ENCODE measurements at places on chromosomes 4 and X.

GRCh38 chr4:23068287-23068686 is 375.6 kb downstream of the GBA3 start:
- no peak for DNase-seq

DNA sequence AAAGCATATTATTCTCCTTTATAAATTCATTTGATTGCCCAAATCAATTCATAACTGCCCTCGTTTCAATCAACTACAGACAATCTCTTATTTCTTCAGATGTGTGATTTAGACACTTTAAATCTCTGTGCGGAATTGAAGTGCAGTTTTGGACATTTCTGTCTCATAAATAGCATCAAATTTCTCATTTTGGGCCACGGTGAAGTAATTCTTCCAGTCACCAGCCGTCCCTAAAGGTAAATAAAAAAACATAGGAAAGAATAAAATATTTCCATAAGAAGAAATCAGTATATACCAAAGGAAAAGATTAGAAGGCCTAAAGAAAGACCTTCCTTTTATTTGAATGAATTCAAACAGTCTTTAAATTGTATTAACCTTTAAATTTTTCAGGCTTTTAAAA is 33.4 kb downstream of the SULT1B1 start:
- DNase-seq = no peak

DNA sequence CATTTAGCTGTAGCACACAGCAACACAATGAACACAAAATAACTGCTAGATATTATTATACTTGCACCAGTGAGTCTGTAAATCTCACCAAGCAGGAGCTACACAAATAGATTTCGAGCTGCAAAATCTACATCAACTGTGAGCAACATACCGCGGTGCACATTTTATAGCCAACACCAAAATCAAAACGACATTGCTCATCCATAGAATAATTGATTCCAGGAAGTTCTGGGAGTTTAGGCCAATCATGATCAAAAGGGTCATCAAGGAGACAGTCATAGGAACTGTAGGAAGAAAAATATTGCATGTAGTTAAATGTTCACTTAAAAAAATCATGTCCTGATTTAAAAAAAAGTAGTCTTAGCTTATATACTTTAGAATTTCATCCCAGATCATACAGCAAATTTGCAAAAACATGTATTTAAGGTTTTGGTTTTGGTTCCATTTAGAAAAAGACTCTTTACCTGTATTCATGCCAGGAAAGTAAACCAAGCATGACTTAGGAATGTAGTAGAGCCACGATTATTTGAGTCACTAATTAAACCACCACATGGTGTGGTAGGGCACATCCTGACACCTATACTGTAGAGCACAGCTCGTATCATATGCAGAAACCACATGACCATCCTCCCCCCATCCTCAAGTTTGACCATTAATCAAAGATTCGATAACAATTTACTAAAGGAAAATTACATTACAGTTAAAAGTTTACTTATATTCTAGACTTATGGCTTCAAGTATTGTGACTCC is 250.4 kb downstream of the ADAMTS3 start:
- DNase-seq = no peak

DNA sequence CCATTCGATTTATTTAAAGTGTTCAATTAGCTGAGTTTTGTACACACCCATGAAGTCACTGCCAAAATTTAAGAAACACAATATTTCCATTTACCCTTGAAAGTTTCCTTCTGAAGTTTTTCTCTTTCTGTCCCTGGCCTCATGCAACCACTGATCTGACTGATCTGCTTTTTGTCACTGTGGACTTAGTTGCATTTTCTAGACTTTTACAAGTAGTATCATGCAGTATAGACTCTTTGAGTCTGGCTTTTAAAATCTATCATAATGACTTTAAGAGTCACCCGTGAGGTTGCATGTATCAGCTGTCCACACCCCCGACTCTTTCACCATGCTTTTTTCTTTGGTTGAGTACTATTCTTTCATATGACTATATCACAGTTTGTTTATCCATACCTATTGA is 29.0 kb upstream of the PDLIM3 start:
- no peak for DNase-seq

DNA sequence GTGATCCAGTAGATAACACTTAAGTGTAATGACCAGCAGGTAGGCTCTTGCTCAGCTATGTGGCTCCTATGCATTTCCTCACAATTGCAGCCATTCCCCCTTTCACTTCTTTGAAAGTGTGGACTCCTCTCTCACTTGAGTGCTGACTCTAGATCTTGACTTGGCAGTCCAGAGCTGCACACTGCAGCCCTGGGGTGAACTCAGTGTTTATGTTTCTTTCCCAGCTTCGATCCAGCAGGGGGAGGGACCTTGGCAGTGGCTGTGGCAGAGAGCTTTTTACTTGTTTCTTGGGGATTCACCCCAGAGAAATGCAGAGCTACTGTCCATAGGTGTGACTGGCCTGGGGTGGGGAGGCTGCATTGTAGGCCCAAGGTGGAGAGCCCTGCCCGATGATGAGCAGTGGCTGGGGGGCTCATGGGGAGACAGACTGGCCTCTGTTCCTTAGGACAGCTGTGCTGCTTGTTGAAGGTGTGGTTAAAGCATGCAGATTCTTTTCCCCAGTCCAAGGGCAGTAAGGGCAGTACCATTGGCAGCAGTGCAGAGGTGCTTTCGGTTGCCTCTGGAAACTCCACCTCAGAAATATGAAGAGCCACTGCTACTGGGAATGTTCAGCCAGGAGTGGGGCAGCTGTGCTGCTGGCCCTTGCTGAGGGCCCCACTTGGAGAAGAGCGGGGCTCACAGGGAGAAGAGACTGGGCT is 134.7 kb downstream of the SH3BGRL start:
- DNase-seq = no peak

- no peak for DNase-seq
These were observed 101.1 kb upstream of the TEX13D start for GRCh38 chrX:124231451-124231759.

DNA sequence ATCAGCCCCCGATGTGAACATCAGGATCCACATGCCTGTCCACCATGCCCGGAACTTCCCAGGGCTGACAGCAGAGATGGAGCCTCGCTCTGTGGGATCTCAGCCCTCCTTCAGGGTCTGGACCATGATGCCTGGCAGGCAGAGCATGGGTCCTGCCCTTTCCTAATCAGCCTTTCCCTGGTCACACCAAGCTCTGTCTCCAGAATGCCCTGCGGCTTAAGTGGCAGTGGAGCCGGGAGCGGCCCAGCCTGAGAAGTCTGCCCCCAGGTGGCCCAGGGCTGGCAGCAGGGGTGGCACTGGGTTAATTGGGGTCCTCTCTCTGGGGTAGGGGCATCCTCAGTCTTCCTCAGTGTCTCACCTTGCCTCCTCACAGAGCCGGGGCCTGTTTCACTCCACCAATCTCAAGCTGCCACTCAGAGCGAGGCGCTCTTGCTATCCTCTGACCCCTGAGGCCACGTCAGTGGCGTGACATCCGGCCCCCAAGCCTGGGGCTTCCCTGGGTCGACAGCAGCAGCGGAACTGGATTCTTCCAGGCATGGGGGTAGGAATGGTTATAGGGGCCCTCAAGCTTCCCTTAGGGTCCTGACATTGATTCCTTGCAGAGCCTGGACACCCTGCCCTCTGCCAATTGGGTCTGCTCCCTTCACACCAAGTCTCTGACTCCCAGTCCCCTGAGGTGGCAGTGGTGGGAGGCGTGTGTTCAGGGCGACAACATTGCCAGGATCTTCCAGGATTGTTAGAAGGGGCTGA is 20.8 kb upstream of the TMEM185A start:
- no peak for DNase-seq

DNA sequence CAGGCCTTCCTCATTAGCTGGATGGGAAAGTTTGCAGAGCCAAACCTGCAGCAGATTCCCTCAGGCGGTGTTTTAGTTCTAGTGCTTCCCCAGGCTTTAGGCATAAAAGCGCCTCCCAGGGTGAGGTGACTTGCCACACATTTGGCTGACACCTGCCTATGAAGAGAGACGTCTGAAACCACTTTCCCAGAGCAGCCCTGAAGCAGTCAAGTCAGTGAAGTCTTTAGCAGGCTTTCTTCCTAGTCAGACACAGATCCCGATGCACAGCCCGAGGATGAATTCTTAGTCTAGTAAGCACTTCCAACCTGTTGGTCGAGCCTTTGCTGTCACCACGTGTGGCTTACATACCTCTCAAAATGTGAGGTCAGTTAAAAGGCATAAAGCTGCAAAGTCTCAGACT is 484.1 kb downstream of the SMARCA1 start:
- DNase-seq = no peak

DNA sequence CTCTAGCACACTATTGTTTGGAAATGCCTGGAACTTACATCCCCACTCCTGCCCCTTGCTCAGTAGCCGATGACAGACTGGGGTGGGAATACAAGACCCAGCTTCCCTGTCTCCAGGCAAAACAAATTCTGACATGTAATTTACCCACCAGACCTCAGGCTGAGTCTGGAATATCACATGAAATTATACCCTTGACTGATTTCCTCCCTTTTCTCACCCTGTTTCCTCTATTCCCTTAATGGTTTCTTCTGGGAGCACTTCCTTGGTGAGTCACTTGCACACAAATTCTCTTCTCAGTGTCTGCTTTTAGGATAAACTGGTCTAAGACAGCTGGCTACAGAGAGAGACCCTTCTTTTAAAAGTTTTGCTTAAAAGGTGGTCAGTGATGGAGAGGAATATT is 65.8 kb upstream of the DIPK2B start:
- DNase-seq = no peak

DNA sequence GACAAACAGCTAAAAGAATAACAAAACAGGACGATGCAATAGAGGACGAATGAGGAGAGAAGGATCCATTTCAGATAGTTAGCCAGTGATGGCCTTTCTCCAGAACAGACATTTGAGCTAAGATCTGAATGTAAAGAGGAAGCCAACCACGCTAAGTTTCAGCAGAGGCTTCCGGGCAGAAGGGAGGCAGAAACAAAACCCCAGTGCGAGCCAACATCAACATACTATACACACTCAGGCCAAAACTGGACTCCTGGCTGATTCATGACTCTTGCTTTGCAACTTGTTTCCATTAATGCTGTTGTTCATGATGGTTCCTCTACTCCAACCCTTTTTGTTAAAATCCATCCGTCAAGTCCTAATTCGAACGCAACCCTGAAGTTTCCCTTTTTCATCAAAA is 730.3 kb downstream of the TRIML1 start:
- no peak for DNase-seq

DNA sequence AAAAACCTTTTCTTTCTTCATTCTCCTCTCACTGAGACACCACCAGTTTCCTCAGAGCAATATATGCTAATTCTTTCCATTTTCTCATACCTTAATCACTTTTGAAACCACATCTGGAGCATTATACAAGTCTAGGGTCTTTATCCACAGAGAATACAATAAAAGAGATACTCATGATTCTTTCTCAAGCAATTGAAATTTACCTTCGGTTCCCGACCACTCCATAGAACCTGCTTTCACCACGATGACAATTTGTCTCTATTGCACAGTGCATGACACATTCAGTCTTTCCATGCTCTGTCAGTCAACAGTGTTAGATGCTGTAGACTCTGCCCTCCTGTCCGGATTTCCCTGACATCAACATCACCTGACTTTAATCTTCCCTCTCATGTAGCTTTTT is 409.3 kb upstream of the NWD2 start:
- no peak for DNase-seq

GRCh38 chrX:41384051-41384705 is 50.2 kb downstream of the DDX3X start:
- DNase-seq = no peak

DNA sequence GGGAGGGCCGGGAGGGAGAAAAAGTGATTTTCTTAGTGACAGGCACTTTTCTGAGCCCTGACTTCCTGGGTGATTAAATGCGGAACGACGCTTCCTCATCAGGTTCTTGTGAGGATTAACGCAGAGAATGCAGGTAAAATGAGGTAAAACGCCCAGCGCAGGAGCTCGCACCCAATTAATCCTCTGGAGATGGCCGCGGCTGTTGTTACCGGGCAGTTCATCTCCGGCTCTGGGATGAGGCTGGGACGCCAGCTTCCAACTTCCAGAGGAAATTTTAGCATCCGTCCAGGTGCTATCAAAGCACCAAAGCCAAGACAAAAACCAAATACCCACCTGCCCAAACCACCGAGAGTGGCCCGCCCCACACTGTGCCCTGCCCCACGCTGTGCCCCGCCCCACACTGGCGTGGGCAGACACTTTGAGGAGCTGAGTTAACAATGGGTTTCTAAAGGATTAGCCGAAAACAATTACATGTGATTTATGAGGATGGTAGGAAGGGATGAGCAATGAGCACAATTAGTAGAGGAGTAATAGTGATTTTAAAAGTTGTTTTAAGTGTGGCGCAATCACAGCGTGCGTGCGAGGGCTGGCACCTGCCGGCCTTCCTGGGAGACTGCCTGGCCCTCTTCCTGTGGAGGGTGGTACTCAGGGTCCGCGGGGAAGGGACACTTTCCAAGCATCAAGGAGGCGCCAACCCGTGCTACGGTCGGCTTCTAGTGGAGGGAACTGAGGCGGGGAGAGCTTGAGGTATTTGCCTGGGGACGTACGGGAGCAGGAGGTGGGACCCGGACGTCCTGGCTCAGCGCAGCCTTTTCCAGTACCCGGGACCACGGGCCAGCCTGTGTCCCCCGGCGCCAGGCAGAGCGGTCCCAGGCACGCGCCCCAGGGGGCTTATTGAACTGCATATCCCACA is 41.6 kb upstream of the ADRA2C start:
- no peak for DNase-seq

DNA sequence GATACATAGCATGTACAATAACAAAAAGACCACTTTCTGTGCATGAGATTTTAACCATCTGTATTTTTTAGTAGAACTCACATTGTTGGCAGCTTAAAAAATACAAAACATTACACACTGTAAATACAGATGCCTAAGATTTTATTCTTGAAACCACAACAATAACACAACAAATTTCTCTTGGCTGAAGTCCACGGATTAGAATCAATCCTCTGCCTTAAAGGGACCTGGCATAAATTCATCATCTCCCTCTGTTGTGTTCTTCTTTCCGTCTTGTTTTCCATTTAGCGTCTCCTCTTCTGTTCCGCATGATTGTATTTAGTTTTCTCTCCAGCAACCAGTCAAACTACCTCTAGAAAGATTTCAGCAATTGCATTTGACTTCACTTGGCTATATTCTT is 231.0 kb downstream of the SPOCK3 start:
- DNase-seq = no peak

- DNase-seq = no peak
These were observed 788.4 kb downstream of the RPA4 start for GRCh38 chrX:97672138-97672537.

DNA sequence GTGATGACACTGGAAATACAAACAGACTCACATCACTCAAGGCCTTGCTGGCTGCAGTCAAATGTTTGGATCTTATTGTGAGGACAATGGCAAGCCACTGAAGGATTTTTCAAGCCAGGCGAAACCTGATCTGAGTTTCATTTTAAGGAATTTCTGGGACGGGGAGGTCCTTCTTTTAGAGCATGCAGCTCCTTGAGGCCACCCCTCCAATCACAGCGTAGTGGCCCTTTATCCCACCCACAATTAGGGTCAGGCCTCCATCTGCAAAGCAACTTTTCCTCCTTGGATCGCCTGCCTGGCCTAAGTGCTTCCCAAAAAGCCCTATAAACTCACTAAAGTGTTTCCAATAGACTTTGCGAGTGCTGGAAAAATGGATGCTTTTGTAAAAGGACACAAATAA is 115.5 kb downstream of the EFHC2 start:
- DNase-seq = no peak

Data from activated CD8-positive, alpha-beta memory T cell treated with anti-CD3 and anti-CD28 coated beads for 1 hour (primary cell).